Fibroblast of skin of right quadriceps (primary cell): ENCODE measurements at places on chromosomes 5 and 9.
A peak's percentile ranks its signal among the peaks of the same experiment; 100 is the strongest.

DNA sequence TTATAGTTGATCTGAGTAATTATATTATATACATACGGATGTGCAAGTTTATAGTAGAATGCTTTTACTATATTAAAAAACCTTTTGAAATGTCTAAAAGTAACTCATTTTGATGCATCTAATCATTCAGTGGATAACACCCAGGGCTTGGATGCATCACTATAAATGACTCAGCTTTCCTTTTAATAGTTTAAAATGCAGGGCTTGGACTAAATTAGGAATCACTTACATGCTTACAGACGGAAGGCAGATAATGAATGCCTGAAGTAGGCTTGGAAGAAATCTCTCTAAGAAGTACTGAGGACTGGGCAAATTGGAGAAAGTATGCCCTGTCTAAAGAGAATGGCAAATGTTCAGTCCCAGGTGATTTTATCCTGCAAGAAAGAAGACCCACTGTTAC lies 362.5 kb upstream of the CCNH start:
- no peak for DNase-seq

- DNase-seq: peak; percentile 86
These were observed 1294.2 kb downstream of the EFNA5 start for GRCh38 chr5:106376522-106376921.

DNA sequence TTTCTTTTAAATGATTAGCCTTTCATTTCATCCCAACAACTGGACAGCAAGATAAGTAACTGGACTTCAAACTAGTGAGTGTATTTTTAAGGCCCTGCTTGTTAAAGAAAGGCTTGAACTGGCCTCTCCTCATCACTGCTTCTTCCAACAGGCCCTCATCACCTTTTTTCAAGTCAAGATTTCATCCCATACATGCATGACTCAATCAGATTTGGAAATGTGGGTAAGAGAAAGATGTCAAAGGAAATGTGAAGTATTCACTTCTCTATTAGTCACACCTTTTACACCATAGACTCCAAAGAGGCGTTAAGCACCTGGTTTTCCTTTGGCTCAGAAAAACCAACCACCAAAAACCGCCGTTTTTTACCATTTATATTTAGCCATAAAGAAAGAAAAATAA lies 4.9 kb downstream of the NR4A3 start:
- no peak for DNase-seq

- peak; percentile 63 for DNase-seq
These were observed 825.9 kb upstream of the GRAMD2B start for GRCh38 chr5:125597338-125597737.

GRCh38 chr5:139410993-139411828 lies 7.3 kb upstream of the SPATA24 start:
- peak; percentile 56 for DNase-seq

DNA sequence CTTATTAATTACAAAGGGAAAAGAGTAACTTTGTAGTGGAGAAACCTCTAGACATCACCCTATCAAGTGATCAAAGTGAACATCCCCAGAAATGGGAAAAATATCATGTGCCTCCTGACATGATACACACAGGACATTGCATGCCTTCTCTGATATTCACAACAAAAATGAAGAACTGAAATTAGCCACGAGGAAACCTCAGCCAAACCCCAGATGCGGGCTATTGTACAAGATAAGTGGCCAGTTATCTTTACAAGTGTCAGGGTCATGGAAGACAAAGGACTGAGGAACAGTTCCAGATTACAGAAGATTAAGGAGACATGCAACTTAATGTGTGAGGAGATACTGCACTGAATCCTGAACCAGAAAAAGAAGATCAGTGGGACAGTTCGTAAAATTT lies 23.8 kb upstream of the NPM1 start:
- no peak for DNase-seq

DNA sequence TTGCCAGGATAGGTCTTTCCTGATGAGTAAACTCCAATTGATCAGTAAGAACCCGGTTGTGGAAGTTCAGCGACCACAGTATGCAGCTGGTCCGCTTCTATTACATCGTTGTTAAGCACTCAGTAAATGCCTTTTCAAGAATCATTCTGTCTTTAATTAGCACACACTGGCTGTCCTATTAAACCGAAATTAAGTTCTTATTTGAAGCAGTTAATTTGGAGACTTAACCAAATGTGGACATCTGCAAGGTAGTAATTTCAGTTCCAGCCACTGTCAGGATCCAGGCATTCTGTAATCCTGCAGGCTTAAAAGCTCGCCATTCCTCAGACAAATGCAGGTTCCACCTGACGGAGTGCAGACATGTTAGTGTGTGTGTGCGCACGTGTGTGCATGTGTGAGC lies 254.6 kb downstream of the IRX2 start:
- DNase-seq: no peak

- DNase-seq: no peak
These were observed 920 bp downstream of the LPCAT1 start for GRCh38 chr5:1522601-1523479.

DNA sequence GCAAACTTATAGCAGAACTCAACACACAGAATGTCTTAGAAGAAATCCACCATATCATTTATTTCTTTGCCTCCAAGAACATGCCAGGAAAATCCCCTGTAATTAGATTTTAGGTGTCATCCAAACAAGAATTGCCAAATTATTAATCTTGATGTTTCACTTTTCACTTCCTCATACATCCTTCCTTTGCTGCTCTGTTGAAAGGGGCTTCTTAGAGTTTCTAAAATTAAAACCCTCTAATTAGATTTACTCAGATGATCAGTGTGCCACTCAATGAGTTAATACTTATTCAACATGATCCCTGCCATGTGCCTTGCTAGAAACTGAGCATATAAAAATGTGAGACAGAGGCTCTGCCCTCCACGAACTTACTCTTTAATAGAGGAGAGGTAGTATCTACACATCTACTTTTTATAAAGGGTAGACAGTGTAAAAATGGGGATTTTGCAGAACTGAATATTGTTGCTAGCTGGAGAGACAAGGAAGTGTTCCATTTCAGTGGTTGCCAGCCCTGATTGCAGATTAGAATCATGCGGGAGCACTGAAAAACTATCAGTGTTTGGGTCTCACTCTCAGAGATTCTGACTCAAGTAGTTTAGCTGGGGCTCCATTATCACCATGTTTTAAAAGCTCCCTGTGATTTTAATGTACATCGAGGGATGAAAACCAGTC lies 498.4 kb downstream of the TLE4 start:
- no peak for DNase-seq

DNA sequence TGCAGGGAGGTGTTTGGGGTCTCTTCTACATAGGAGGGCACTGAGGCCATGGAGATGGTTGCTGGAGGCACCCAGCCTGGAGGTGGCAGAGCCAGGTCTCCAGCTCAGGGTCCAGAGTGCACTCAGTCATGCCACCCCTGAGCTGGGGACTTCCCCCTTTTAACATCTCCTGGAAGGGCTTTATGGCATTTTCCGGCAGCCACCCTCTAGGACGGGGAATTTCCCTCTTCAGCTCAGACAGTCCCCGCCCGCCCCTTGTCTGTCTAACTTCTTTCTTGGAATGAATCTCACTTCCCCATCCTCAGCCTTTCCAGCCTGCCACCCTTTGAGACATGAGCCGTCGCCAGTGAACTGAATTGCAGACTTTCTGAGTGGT lies 49.9 kb downstream of the COL15A1 start:
- DNase-seq: no peak

- DNase-seq: no peak
These were observed 170.0 kb downstream of the EBF1 start for GRCh38 chr5:158929552-158930218.

- DNase-seq: no peak
These were observed 256.2 kb downstream of the ARHGAP26 start for GRCh38 chr5:143026380-143026779.

GRCh38 chr9:33043671-33044070 lies 18.6 kb downstream of the DNAJA1 start:
- no peak for DNase-seq

DNA sequence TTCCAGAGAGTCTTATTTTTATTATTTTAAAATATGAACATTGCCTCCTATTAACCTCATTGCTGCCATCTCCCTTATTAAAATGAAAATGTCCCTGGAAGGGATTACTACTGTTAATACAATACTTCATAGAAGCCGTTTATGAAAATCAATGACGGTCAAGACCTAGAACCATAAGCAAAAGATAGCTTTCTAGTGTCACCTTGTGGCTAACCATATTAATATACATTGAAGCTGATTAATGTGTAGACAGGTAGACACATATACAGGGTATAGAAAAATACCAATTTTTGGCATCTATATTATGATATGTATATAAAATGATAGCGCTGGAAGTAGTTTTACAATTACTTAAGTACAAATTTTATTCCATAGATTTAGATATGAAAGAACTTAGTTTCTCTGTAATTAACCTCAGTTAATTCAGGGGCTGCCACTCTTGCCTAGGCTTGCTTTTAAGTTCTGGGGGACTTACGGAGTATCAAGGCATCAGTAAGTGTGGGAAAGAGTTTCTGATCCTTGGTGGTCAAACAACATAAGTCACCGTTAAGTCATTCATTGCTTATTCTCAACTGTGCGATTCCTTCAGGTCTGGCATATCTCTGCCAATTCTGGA lies 2.5 kb upstream of the YTHDC2 start:
- peak; percentile 44 for DNase-seq

DNA sequence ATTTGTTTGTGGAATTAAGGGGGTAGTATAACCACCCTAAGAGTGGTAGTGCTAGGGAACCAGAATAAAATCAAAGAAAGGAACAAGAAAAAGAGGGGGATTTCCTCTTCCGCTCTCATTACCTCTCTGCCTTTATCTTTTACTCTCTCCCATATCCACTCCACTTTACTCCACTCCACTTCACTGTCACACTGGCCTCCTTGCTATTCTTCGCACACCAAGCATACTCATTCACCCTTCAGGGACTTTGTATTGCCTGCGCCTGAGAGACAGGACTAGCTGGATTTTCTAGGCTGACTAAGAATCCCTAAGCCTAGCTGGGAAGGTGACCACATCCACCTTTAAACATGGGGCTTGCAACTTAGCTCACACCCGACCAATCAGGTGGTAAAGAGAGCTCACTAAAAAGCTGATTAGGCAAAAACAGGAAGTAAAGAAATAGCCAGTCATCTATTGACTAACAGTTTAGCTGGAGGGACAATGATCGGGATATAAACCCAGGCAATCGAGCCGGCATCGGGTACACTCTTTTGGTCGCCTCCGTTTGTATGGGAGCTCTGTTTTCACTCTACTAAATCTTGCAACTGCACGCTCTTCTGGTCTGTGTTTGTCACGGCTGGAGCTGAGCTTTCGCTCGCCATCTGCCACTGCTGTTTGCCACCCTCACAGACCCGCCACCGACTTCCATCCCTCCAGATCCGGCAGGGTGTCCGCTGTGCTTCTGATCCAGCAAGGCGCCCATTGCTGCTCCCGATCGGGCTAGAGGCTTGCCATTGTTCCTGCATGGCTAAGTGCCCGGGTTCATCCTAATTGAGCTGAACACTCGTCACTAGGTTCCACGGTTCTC lies 121.8 kb downstream of the FAM170A start:
- no peak for DNase-seq

DNA sequence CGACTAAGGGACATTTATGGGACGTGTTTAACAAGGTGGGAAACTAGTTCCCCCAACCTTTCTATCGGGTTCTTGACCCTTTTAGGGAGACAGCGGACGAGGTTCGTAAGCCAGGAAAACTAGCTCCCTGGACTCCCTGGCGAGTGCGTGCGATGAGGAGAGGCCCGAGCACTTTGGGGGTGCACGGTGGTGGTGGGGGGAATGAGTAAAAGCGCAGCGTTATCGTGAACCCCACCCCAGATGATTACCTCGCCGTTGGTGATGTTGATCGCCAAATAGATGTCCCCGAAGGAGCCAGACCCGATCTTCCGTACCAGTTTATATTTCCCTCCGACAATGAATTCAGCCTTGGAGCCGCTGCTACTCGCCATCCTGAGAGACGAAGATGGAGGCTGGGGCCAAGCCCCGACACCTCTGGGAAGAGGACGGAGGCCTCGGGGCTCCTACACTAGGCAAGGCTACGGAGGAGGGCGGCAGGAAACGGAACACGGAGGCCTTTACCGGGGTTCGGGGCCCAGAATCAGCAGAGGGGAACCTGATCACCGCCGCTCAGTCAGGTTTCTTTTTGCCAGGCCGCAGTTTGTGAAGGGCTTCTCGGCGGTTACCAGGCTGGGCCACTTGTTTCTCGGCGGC lies 529 bp downstream of the CSNK1A1 start:
- DNase-seq: no peak

DNA sequence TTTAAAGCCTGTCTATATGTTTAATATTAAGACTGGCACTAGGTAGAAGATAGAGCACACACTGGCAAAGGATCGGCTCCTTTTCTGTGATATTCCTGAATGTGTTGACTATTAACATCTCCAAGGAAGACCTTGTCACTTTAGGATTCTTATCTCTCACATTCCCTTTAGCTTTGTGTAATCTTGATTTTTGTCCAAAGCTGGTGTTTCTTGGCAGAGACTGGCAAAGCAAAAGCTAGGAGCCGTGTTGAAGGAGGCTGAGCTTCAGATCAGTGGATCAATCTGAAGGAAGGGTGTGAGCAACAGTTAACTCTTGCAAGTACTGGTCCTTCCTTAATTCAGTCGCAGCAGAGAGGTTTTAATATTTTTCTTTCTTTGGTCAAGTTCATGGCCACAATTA lies 830.4 kb upstream of the ZNF608 start:
- DNase-seq: no peak

DNA sequence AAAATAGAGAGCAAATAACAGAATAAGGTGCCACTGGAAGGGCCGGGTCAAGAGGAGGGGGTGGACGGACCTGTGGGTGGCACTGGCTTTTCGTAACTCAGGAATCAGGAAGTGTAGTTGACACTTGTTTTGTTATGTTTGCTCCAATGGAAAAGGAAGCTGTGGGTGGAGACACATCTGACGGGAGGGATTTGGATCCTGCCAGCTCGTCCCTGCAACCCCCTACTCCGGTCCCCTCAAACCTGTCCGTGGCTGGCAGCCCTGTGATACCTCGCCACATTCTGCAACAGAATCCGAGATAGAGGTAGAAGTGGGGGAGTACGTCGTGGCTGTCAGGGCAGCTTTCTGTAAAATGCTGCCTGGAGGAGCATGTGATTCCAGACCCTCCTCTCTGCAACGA lies 104.2 kb upstream of the IER5L start:
- no peak for DNase-seq

GRCh38 chr5:75225506-75225905 lies 11.2 kb downstream of the ANKRD31 start:
- DNase-seq: no peak
